ENCODE measurements at places on chromosomes 7 and 10. TPM values are rescaled to one million over a fixed set of nuclear protein-coding genes. Genes with fewer than 3 reads are reported as not detected.

The MYL7 gene
- not detected for total RNA-seq

The GHRHR gene
- not detected for total RNA-seq

The MALRD1 gene
- total RNA-seq = 0.36 TPM

The GIMAP7 gene
- total RNA-seq = 36.1 TPM

The ASB10 gene
- total RNA-seq = not detected

The HTRA1 gene
- not detected for total RNA-seq

DNA sequence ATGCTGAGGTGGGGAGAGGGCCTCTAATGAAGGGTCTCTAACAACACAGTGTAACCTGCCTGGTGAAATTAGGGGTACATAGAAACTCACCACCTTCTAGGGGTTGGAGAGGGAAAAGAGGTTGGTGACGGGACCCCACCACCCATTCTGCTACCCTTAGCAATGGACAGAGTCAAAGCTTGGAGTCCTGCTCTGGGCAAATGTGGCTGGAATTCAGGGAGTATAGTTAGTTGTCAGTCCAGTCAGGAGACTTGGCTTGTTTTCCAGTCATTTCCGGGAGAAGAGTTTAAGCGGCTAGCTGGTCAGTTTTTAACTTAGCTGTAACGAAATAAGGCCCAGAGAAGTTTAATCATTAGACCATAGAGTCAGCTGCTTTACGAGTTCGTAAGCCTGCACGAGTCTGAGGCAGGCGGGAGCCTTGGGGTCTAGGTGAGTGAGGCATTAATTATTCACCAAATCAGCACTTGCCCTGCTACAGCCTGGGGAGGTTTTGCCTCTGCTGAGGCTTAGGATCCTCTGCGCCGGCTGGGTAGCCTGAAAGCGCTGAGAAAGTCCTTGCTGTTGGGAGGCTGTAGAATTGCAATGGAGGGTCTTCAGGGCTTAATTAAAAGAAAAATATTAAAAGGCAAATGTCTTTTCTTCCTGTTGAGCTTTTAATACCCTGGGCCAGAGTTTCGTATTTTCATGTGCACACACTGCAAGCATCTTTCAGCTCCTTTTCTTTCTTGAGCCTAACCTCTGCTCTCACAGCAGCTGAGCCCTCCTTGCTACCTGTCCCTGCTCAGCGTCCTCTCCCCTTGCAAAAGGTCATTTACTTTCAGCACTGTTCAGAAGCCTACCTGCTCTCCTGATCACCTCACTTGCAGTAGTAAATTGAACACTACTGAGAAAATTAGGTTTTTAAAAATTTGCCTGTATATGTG is 1.5 kb upstream of the LAMB1 start:
- no peak for DNase-seq

GRCh38 chr7:158973440-158973839 is 117.1 kb downstream of the DYNC2I1 start:
- DNase-seq = peak; percentile 69

GRCh38 chr7:139702811-139703486 is 74.8 kb downstream of the HIPK2 start:
- DNase-seq = no peak

- DNase-seq = peak; percentile 80
Measured at GRCh38 chr10:32332299-32332750, 14.6 kb downstream of the EPC1 start.

GRCh38 chr10:7085913-7086589 is 324.8 kb downstream of the SFMBT2 start:
- DNase-seq = no peak

DNA sequence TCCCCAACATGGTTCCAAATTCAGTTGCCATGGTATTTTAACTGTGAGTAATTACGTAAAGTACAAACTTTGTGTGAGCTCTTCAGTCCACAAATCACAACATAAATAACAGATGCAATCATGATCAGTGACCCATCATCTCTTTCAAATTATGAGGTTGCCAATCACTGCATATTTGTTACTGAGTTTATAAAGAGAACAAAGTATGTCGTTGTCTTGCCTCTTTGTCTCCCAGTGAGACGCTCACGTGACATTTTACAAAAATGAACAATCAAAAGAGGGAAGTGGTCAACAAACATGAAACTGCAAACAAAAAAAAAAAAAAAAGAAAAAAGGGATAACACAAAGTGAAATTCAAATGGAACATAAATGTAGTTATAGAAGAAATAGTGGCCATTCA is 122.7 kb upstream of the PDSS1 start:
- no peak for DNase-seq

DNA sequence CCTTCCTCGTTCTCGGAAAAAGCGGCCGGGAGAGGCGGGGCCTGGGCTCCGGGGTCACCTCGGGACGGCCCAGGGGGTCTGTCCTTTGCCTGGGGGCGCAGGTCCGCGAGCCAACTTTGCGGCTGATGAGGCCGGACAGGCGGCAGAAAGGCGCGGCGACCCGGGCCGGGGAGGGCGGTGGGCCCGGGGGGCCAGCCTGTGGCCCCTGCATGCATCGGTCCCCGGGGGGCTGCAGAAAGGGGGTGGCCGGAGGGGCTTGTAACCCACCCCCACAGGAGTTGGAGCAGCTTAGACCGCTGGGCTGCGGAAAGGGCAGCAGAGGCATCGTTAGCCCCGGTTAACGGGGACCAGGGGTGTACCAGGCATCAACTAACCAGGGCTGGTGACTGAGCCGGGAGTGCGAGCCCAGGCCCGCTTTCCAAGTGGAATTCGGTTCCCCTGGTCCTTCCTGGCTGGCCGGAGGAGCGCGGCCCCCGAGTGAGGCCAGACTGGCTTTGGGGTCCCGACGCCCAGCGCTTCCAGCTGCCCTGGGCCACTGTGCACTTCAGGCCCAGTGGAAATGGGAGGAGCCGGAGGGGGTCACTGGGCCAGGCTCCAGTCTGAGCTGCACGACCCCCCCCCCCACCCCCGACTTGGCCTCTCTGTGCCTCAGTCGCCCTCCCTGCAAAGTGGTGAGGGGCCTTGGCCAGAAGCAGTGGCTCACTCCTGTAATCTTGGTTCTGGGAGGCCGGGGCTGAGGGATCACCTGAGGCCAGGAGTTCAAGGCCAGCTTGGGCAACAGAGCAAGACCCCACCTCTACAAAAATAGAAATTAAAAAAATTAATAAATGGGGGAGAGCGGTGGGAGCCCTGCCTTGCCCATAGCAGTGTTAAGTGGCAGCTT is 919 bp downstream of the SLC29A4 start:
- DNase-seq = no peak

DNA sequence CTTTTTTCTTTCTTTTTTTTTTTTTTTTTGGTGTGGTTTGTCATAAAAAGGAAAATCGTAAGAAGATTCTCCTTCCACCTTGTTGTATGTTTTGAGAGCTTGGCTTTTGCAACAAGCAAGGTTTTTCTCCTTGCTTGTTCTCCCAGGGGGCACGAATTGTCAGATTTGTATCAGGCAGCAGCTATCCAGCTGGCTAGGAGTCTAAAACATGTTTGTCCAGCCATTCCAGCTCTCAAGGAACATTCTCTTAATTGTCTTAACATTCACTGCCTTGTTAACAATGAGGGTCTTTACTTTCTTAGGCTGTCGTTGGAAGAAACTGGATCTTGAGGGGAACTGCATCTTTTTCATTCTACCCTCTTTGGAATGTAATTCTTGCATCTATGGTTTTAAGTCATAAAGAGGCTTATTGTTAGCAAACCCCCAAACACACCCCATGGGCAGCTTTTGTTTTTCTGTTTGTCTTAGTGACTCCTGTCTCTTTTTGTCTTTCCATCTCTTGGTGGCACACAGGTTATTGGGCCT is 14.6 kb downstream of the SHTN1 start:
- DNase-seq = no peak

DNA sequence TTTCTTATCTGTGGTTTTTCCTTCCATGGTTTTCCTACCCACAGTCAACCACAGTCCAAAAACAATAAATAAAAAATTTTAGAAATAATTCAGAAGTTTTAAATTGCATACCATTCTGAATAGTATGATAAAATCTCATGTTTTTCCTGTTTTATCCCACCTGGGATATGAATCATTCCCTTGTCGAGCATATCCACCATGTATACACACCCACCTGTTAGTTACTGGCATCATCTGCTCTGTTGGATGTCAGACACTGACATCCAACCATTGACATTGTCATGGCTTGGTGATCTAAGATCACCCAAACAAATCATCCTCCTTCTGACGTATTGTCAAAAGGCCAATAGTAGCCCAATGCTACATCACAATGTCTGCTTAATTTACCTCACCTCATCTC is 749.8 kb downstream of the TNS3 start:
- DNase-seq = no peak

- no peak for DNase-seq
Measured at GRCh38 chr10:88565072-88565471, 18.0 kb downstream of the RNLS start.

Measured in activated naive CD8-positive, alpha-beta T cell treated with anti-CD3 and anti-CD28 coated beads for 36 hours (primary cell).